ENCODE measurements at places on chromosomes 3 and 15. TPM values are rescaled to one million over a fixed set of nuclear protein-coding genes. Genes with fewer than 3 reads are reported as not detected.

- DNase-seq, result no peak
These were observed 32.2 kb downstream of the SSR3 start for GRCh38 chr3:156522673-156523072.

- DNase-seq, result no peak
These were observed 320.9 kb upstream of the CTDSPL start for GRCh38 chr3:37540786-37541185.

- no peak for DNase-seq
These were observed 38.1 kb upstream of the NMNAT3 start for GRCh38 chr3:139715743-139716360.

GRCh38 chr3:100033184-100033583, 81.1 kb downstream of the FILIP1L start:
- DNase-seq, result no peak

The CAV3 gene
- total RNA-seq, result not detected

DNA sequence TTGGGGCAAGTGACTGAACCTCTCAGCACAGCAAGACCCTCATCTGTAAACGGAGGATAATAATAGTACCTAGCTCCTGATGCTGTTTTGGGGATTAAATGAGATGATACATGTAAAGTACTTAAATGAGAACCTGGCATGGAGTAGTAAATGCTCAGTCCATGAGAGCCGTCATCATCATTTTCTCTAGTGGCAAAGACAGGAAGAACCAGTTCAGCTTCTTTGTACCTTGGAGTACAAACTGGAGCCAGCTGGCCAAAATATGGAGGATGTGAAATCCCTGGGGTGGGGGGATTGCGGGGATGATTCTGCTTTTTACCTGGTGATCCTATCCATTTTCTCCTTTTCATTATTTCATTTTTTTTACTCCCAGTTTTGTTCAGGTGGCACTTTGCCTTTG, 204.2 kb upstream of the LRRN1 start:
- no peak for DNase-seq

Measured in chondrocyte (in vitro differentiated cells).